ENCODE measurements at places on chromosomes 7 and 10.

GRCh38 chr10:12238821-12239220, 42.8 kb downstream of the CDC123 start:
- DNase-seq: peak; percentile 23

DNA sequence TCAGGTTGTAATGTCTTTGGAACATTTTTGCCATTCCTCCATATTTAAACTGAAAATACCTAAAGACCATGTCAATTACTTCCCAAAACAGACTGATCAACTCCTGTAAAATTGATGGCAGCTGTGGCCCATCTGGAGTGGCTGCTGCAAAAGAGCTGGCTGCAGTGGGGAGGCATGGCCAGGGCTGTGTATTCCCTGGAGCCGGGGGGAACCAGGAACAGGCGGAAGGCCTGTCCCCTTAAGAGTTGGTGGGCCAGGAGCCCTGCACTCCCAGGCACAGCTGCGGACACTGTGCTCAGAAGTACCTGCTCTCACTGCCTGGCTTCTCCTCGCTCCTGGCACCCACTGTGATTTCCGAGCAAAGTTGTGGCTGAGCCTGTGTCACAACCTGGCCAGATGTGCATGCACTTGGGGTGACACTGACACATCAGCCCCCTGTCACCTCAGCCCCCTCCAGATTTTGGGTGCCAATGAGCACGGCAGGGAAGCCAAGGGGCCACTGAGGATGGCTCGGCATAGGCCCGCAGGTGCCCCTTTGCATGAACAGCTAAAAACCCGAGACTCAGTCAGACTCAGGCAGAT, 116.1 kb downstream of the DGKB start:
- DNase-seq: no peak

DNA sequence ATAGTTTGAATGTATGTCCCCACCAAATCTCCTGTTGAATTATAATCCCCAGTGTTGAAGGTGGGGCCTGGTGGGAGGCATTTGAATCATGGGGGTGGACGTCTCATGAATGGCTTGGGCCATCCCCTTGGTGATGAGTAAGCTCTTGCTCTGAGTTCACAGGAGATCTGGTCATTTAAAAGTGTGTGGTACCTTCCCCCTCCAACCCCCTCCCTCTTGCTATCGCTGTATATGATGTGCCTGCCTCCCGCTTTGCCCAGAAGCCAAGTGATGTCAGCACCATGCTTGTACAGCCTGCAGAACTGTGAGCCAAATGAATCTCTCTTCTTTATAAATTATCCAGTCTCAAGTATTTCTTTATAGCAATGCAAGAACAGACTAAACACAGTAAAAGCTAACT, 103.0 kb downstream of the CNOT4 start:
- no peak for DNase-seq

GRCh38 chr10:29306688-29307087, 17.8 kb downstream of the LYZL1 start:
- DNase-seq: no peak

- DNase-seq: no peak
These were observed 589.0 kb downstream of the NXPH1 start for GRCh38 chr7:9022456-9022855.

Measured in fibroblast of villous mesenchyme (primary cell).